CD4-positive, alpha-beta T cell treated with Interleukin-2 at 100 ng/mL for 4 hours (primary cell): ENCODE measurements at places on chromosomes 1 and 21.

GRCh38 chr1:240613356-240614142 lies 1.6 kb upstream of the GREM2 start:
- peak; percentile 51 for DNase-seq

GRCh38 chr1:116486424-116486823 lies 84.4 kb downstream of the CD58 start:
- no peak for DNase-seq

GRCh38 chr1:10979483-10979920 lies 33.0 kb upstream of the TARDBP start:
- DNase-seq: no peak

DNA sequence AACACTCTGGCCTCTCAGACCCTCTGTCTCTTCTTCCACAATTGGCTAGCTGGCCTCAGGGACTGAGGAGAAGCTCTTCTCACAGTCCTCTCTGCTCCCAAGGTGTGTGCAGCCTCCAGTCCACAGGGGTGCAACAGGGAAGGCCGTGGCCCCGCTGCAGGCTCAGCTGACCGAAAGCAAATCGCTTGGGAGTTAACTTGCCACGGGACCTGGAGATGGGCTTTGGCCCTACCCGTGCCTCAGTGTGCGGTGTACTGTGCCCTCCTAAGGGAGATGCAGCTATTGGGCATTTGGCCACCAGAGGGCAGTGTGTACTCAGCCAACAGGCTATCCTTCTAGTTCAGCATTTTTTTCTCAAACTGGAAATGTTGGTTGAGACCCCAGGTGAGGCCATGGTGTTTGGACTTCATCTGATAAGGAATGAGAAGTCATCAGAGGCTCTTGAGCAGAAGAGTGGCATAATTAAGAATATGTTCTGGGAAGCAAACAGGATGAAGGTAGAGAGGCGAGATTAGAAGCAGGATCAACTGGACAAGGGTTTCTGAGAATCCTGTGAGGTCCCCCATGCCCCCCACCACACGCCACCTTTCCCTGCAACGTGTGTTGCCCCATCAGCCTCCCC lies 42.5 kb upstream of the TMEM125 start:
- DNase-seq: peak; percentile 77

DNA sequence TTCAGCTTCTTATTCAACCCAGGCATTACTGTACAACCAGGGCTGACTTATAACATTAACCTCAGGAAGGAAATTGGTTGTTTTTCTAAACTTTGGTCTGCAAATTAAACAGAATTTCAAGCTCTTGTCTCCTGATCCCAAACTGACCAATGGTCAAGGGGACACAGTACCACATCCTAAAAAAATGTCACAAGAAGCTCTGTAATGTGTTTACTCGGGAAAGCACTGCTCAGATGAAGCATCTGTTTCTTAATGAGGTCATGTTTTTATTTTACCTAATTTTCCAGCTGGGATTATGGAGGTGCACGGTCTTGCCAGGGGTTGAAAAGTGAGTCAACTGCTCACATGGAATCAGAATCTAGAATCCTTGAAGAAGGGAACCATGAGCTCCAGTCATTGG lies 18.7 kb downstream of the ADAMTS5 start:
- DNase-seq: no peak

GRCh38 chr1:172719694-172720138 lies 60.8 kb downstream of the FASLG start:
- peak; percentile 73 for DNase-seq

- DNase-seq: no peak
Measured at GRCh38 chr1:178232108-178232507, 138.2 kb downstream of the RASAL2 start.

DNA sequence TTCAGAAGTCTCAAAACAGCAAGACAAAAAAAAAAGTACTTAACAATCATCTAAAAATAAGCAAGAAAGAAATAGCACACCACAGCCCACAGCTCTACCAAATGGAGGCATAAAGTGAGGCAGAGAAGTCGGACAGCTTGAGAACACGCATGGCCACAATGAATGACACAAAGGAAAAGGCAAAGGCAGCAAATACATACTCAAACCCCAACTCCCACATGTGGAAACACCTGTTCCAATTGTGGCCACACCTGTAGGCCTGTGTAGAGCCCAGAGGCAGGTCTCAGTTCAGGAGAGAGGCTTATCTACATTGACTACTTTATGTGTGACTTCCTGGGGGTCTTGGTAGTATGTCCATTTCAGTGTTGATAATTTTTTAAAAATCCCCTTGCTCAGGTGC lies 543.5 kb downstream of the LMO4 start:
- DNase-seq: no peak

DNA sequence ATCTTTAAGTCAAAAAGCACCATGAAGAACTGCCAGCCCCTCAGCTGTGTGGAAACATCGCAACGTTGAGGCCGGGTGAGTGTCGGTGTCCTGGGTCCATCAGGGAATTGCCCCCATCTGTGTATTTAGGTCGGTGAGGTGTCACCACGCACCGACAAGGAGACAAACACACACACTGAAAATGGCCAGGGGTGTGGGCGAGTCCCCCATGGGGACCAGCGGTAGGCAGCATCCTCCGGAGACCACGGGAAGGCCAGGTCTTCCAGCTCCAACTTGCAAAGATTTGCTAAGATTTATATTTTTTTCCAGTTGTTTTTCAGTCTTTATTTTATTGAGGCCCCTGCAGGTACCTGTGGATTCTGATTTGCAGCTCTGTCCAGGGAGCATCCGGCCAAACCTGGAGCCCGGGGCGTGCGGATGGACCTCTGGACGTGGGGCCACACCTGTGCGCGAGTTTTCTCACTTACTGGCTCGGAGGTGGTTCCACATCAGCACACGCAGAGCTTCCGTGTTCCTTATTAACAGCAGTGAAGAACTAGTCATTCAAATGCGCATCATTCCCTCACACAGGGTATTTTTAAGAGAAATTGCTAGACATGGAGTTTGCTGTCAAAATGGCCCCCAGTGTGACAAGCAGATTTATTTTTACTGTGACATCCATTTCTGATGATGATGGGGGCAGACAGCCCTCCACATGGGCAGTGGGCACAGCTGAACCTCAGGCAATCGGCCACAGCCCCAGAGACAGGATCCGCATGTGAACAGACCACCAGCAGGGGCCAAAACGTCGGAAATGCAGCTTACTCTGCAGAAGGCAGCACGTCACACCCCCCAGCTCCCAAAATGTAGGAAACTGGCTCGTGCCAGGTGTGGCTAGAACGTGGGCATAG lies 17.2 kb upstream of the SLC19A1 start:
- DNase-seq: no peak

DNA sequence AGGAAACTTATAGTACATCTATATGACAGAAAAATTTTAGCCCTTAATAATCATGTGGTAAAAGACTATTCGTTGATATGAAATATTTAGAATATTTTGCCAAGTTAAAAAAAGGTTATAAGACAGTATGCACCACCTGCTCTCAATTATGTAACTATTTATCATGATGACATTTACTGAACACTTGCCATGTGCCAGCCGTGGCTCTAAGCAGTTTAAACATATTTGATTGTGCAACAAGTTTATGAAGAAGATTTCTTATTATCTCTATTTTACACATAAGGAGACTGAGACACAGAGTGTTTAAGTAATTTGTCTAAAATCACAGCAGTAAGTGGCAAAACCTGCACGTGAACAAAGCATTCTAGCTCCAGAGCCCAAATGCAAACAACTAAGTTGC lies 199.3 kb upstream of the JUN start:
- DNase-seq: no peak

- DNase-seq: no peak
Measured at GRCh38 chr1:89728381-89728780, 92.5 kb upstream of the LRRC8D start.
